NCI-H460 (cell line): ENCODE measurements at places on chromosomes 5 and 9.

DNA sequence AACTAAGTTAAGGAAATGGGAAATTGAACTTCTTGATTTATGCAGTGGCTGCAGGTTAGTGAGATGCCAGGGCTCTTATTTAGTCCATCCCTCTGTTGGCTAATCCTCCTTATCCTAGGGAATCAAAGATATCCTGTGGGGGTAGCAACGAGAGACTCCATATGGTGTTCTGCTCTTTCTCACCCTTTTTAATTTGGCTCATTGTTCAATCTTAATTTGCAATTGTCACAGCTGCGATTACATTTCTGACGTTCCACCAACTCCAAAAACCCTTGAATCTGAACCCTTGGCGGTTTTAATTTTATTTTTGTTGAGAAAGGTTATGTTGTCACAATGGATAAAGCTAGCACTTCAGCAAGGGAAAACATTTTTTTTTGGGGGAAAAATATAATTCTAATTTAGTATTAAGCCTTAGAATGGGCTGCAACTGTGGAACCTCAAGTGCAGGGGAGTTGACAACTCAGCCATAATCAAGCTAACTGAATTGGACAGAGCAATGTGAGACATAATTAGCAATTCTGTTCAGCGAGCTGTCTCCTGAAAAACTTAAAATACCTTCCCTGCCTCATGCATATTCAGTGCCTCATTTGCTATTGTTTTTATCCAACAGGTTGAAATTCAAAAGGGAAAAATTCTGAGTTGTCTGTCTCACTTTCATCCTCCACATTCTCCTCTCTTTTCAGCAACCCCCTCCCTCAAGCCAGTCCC, 91.3 kb downstream of the MAT2B start:
- no peak for DNase-seq

- DNase-seq, result peak; percentile 22
These were observed 231.3 kb downstream of the NPR3 start for GRCh38 chr5:32942225-32942989.

GRCh38 chr9:123716339-123716945, 213.5 kb downstream of the DENND1A start:
- DNase-seq, result no peak

GRCh38 chr9:99746406-99746805, 75.3 kb upstream of the NR4A3 start:
- no peak for DNase-seq

- no peak for DNase-seq
These were observed 9.4 kb downstream of the BARHL1 start for GRCh38 chr9:132591751-132592314.

- DNase-seq, result no peak
These were observed 97.5 kb downstream of the ZNF608 start for GRCh38 chr5:124648902-124649467.

DNA sequence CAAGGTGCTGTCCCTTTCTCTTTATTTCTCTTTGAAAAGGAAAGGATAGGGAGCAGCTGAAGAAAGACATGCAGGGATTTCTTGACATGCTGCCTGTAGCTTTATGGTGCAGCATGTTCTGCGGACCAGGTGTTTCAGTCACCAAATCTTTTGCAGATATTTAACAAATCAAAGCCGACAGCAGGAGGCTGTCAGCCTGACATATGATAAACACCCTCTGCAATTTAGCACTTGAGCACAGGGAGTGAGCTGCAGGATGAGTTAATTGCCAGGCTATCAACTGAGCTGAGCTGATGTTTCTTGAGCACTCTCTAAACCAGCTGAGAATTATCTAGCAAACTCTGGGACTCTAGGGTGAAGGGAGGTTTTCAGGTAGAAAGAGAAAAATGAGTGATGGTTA, 212.8 kb upstream of the ATP10B start:
- no peak for DNase-seq

- DNase-seq, result no peak
These were observed 17.9 kb downstream of the MIGA2 start for GRCh38 chr9:129054163-129054851.

GRCh38 chr5:98771382-98772109, 1.9 kb upstream of the RGMB start:
- peak; percentile 88 for DNase-seq

DNA sequence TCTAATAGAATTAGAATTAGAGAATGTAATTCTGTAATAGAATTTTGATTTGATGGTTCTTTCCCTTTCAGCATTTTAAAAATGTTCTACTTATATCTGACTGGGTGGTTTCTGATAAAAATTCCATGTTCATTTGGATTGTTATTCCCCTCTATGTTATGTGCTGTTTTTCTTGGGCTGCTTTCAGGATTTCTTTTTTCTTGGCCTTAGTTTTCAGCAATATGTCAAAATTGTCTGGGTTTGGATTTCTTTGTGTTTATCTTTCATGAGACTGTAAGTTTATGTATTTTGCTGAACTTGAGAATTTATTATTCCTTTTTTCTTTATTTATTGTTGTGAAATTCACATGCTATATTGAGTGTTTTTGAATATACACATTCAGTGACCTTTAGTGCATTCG, 189.1 kb downstream of the RANBP17 start:
- no peak for DNase-seq

GRCh38 chr5:3355126-3355525, 240.5 kb upstream of the IRX1 start:
- DNase-seq, result no peak

GRCh38 chr9:108694170-108694569, 161.6 kb downstream of the ACTL7B start:
- DNase-seq, result no peak

DNA sequence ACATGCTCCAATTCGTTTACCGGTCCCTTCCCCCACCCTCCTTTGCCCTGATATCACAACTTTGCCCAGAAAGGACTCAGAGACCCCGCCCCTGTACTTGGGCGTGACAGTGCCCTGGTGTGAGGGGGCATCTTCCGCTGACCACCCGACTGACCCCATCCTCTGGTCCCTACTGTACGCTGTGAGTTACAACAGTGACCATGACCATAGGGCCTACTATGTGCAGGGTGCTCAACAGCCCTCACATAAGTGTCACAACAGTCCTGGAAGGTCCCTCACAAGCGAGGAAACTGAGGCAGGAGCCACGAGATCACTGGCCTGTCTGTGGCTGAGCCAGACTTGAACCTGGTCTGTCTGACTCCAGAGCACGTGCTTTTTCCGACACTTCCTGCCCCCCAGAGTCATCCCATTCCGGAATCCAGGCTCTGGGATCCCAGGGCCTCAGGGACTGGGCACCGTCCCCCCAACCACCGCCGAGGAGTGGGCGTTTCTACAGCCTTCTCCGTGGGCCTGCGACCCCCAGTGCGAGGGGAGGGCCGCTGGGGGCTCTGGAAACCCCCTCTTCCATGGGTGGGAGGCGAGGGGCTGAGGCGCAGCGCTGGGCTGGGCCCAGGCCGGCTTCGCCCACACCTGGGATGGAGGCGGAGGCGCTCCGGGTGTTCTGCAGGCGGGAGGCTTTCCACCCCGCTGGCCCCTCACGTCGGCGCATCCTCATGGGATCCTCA, 45.7 kb upstream of the GGTA1 start:
- no peak for DNase-seq

DNA sequence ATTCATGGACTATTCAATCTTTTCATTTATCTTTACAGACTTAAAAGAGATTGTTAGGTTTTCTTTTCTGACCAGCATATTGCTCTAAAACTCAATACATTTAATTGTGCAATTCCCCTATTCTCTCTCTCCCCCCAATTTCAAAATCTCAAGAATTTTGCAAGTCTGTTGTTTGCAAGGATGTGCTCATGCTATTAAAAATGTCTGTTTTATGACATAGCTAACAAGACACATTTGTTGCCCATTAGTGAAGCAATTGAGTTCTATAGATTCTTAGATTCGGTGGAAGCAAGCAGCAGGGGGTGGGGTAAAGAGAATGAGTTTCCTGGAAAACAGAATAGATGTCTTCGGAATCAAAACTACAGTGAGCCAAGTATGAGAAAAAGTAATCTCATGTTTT, 8.5 kb upstream of the CSNK1A1 start:
- DNase-seq, result no peak

- peak; percentile 18 for DNase-seq
These were observed 207.8 kb downstream of the SEMA5A start for GRCh38 chr5:9337928-9338595.

DNA sequence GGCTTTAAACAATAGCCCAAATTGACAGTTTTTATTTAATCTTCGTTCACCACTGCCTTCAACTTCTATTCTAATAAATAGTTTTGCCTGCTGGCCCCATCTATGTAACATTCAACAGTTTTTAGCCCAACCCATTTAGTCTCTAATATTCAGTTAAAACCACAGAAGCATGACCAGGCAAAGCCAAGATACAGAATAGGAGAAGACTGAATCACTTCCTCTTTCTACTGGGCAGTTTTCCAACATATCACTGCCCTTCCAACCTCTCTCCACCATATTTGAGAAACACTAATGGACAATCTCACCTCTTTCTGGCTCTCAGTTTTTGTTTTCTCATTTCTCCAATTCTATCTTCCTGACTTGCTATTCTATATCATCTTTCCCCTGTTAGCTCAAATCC, 352.9 kb downstream of the DNAH5 start:
- peak; percentile 52 for DNase-seq

GRCh38 chr5:110785356-110785755, 46.5 kb downstream of the SLC25A46 start:
- DNase-seq, result no peak

GRCh38 chr9:2657427-2657826, 35.8 kb downstream of the VLDLR start:
- DNase-seq, result no peak

DNA sequence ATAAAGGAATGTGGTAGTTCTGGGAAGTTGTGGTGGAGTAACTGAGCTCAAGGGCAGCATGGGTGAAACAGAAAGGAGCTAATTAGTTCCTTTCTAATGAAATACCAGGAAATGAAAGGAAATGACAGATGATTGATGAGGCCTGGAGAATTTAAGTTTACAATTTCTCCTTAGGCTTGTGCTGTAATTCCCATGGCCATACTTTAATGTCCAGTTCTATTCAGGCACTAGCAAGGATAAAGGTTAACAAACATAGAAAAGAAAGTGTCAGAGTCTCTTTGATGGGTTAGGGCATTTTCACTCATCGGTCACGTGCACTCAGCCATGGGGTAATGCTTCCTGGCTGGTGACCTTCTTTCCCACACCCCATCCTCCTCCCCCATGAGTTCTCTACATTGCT, 70.3 kb downstream of the CTSL start:
- no peak for DNase-seq

DNA sequence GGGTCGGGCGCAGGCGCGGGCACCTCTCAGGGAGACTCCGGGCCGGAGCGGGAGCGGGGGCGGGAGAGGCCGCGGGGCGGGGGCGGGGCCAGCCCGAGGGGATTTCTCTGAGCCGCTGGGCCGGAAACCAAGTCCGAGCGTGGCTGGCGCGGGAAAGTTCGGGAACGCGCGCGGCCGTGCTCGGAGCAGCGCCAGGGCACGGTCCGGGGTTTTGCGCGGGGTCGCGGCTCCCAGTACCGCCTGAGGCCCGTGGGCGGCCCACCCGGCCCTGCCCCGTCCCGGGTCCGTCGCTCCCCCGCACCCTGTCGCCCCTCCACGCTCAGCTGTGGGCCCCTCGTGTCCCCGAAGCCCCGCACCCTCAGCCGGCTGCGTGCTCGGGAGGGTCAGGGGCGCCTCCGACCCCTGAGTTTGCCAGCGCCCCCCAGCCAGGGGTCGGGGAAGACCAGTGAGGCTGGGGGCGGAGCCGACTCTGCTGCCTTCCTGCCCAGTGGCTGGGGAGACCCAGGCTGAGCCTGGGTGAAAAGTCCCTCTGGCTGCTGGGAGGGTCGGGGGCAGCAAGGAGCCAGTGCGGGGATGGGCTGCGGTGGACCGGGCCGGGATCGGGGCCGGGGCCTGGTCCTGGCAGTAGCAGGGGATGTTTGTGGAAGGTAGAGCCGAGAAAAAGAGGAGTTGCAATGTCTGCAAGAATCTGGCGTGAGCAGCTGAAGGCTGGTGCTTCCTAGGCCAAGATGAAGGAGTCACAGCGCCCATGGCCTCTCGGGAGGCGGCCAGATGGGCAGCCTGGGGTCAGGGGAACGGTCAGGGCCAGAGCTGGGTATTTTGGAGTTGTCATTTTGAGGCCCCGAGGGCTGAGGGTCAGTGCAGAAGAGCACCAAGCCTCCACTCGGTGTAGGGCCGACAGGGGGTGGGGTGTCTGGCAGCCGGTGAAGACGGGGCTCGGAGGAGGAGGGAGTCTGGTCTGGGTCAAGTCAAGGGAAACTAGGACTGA, 588 bp downstream of the TRAF2 start:
- DNase-seq, result no peak

DNA sequence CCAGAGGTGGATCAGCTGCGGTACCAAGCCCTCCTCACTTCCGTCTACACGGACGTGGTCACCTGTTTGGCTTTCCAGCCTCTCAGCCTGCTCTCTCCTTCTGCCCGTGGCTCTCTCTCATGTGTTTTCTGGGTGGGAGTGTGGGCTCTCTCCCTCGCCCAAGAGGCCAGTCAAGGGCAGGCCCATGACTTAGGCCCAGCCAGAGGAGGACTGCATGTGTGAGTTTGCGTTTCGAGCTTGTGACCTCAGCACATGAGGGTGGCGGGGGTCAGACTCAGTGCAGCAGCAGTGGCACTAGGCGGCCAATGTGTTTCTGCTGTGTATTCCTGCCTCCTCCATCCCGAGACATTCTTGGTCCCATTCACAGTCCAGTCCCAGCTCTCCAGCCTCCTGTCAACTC, 82.5 kb upstream of the SMIM23 start:
- DNase-seq, result no peak

DNA sequence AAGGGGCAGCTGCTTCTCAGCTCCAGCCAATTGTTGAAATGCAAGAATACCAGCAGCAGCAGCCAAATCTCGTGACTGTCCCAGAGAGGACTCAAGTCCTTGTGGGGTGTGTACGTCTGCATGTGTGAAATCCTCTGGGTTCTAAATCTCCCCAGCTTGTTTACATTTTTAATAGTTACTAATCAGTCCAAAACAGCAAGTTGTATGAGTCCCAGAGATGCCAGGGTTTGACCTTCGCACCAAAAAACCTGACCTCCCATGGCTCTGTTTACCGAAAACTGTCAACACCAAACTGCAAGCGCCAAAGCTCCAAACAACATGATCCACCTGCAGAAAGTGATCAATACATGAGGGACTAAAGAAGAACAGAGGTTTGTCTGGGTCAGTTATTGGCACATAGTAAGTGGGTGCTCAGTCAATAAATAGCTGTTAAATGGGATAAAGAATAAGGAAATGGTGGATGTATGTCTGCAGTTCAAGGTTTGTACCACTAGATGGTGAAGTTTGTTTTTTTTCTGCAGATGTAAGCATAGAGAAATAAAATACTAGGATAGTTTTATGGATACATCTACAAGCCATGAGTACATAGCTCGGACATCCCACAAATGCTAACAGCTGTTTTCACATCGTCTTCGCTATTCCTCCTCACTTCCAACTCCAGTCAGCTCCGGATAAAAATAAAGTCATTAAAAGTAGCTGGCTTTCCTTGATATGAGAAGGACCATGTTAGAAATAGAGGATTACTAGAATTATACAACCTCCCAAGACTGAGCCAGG, 85.3 kb upstream of the ADRB2 start:
- peak; percentile 57 for DNase-seq

- no peak for DNase-seq
These were observed 32.5 kb downstream of the TERT start for GRCh38 chr5:1262381-1262780.

DNA sequence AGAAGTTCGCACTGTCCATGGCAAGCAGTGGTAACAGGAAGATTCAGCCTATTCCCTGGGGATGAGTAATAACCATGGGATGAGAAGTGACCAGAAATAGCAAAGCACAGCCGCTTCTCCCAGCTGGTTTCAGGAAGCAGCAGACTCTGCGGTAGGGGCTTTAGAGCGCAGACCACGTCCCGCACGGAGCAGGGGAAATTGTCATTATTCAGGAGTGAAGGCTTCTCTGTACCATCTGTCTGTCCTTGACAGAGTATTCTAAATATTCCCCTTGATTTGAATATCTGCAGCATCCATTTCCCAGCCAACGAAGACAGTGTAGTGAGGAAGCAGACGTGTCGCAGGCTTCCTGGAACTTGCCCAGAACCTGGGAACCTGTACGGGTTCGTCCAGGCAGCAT, 159.6 kb downstream of the NXNL2 start:
- DNase-seq, result no peak
